Prostate gland (tissue), 2 donors: ENCODE measurements at places on chromosomes 6 and 20. TPM values are rescaled to one million over a fixed set of nuclear protein-coding genes. Genes with fewer than 3 reads are reported as not detected.

DNA sequence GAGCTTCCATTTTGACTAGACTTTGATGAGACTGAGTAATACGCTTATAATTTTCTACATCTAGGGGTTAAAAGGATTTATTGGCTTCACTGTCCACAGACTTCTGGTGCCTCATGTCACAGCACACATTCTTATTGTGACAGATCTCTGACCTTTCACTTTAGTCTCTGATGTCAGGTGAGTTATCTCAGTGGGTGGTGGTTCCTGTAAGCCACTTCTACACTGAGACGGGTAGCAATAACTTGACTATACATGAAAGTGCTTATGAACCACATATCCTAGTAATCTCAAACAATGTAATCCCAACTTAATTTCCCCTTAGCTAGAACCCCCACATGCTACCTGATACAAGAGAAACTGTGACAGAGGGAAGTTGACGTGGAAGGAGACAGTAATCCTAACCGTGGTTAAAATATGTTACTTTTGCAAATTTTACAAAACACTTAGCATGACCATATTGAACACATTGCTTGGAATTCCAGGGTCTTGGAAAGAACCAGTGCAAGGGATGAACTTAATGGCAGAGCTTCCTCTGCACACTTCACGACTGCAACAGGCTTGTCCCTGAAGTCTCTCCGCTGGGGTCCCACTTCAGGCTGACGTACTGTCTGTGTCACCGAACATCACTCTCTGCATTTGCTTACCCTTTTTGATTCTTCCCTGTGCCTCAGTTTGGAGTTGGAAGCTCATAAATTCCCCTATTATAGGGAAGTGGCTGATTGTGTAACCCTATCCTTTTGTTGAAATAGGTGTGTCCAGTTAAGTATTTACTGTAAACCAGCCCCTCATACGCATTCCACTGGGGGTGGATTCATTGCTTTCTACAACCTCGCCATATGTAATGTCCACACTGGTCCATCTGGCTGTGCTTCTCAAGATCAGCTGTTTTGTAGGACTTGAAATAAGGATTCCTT lies 6.4 kb upstream of the TRIM40 start:
- no peak for DNase-seq

DNA sequence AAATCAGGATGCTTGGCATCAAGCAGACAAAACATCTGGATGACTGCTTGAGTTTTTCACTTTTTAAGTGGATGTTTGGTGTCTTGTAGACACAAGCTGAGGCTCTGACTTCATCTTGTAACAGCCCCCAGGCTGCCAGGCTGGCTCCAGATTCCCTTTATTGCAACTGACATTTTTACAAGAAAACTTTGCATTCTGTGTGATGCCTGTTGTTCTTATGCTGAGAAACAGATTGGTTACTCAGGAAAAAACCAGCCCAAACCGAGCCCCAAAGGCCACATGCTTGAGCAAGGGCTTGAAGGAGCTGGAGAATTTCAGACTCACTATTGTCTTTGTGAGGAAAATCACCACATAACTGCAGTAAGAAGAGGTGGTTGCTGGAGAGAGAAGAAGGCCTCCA lies 98.4 kb upstream of the PREP start:
- no peak for DNase-seq

- no peak for DNase-seq
Observed at GRCh38 chr6:148509119-148509799, 166.6 kb downstream of the SASH1 start.

GRCh38 chr6:90197854-90198496 lies 98.7 kb downstream of the BACH2 start:
- no peak for DNase-seq

DNA sequence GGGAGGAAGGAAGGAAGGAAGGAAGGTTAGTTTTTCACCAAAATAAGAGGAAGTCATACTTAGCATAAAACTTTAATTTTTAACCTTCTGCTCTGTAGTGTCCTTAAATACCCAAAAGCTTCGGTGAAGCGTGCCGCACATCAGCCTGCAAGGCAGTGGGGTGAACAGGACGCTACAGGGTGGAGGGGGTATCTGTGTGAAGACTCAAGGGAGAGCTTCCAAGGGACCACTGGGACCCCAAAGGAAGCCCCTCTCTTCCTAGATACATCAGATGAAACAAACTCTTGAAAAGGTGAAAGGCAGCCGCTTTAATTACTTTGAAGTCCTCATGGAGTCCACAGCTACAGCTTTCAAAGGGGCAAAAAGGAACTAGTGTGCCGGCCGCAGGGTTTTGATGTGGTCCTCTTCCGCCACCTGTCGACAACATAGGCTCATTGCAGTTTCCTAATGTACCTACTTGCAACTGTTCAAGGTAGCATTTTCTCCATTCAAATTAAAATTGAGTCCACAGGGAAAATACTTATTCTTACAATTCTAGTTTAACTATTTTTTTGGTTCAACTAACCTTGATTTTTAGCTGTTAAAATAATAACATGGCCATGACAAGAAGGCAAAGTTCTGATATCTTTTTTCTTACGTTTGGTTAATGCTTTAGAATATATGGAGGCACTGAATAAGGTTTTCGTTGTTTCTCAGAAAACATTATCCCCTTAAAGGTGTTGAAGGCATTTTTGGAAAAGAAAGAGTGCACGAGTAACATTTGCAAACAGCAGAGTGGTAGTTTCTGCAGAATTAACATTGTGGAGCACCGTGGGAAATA lies 135.0 kb upstream of the RIPOR2 start:
- peak; percentile 83 for DNase-seq

DNA sequence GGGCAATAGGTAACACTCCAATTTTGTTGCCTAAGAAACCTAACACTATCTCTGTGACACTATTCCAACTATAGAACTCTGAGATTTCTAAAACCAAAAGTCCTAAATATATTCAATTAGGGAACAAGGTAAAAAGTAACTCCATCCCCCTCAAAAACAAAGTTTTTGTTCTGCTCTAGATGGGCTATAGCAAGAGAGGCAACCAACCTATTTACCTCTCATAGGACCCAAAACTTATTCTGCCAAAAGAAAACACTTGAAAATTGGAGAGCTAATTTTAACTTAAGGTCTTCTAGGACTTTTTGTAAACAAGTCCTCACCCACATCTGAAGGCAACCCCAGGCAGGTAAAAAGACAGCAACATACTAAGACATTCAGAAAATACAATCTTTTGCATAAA lies 7.7 kb downstream of the RBM39 start:
- DNase-seq = no peak

- DNase-seq = peak; percentile 49
Observed at GRCh38 chr20:50191065-50191543, 474 bp downstream of the CEBPB start.

DNA sequence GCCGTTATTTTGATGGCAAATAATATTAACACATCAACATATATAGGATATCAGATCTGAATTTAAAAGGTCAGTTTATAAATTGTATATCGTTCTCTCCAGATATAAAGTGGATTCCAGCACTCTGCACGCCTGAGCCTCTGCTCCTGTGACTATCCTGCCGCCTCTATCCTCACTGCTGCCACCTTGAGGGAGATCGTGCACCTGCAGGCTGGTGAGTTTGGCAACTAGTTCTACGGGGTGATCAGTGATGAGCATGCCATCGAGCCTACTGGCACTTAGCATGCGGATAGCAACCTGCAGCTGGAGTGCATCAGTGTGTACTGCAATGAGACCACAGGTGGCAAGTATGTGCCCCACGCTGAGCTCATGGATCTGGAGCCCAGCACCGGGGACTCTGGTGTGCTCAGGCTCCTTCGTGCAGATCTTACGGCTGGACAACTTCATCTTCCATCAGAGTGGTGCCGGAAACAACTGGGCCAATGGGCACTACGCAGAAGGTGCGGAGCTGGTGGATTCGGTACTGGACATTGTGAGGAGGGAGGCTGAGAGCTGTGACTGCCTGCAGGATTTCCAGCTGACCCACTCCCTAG lies 84.9 kb downstream of the FBXO5 start:
- DNase-seq = peak; percentile 13

DNA sequence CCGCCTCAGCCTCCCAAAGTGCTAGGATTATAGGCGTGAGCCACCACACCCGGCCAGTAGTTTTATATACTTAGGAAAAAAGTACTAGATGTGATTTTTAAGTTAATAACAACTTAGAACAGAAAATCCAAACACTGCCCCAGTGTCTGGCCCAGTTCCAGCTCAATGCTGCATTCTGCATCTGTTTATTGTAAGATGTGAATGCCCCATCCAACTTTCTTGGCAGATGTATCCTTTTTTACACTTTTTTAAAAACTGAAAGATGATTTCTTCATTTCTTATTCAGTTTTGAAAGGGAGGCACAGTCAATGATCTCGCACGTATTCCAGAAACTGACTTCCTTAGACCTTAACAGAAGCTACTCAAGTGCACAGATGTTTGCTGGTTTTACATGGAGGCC lies 85.6 kb upstream of the SRSF6 start:
- no peak for DNase-seq

GRCh38 chr6:148200293-148200692 lies 142.3 kb upstream of the SASH1 start:
- no peak for DNase-seq

DNA sequence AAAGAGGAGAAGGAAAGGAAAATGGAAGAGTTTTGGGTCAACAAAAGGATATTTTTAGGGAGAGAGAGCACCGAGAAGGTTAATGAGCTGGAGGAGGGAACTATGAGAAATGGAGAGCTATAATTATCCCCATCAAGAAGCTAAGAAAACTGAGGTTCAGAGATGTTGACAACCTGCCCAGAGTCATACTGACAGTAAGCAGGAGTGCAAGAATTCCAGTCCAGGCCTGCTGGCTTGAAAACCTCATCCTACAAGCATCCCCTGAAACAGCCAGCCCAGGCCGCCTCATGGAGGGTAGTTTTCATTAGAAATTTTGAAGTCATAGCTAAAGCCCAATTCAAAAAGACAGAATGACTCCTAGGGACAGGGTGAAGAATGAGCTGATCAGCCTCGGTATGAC lies 172.1 kb upstream of the LRFN2 start:
- DNase-seq = no peak

GRCh38 chr6:56043076-56043475 lies 167.7 kb upstream of the BMP5 start:
- no peak for DNase-seq

DNA sequence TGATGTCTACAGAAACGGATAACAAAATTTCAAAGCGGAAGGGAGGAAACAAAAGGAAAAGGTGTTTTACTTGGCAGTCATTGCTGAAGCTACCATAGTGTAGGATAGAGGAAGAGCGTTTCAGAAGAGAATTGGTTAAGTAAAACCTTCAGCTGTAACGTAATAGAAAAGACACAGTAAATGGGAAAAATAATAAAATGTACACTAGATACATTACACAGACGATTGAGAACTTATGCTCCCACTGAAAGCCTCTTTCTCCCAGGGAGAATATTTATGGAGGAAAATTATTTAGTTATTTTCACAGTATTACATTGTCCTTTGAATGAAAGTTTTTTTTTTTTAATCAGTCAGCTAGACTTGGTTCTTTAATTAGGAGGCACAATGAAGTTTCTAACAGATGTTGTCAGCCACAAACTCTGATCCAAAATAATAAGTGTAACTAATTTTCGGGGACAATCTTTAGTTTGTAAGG lies 90.7 kb upstream of the PRDM1 start:
- DNase-seq = no peak

Gene TBX18
- total RNA-seq = 0.05 TPM

Gene SYNDIG1
- 4.5 TPM for total RNA-seq

Gene LRRC73
- 0.68 TPM for total RNA-seq

Gene ZNF292
- 28.0 TPM for total RNA-seq

Gene SLC26A8
- total RNA-seq = 15.2 TPM

Gene KCNK16
- total RNA-seq = not detected
